ENCODE measurements at places on chromosomes 12 and 14.

- no peak for DNase-seq
Observed at GRCh38 chr14:41973178-41973577, 366.5 kb downstream of the LRFN5 start.

- no peak for DNase-seq
Observed at GRCh38 chr14:89903340-89903952, 51.1 kb downstream of the EFCAB11 start.

DNA sequence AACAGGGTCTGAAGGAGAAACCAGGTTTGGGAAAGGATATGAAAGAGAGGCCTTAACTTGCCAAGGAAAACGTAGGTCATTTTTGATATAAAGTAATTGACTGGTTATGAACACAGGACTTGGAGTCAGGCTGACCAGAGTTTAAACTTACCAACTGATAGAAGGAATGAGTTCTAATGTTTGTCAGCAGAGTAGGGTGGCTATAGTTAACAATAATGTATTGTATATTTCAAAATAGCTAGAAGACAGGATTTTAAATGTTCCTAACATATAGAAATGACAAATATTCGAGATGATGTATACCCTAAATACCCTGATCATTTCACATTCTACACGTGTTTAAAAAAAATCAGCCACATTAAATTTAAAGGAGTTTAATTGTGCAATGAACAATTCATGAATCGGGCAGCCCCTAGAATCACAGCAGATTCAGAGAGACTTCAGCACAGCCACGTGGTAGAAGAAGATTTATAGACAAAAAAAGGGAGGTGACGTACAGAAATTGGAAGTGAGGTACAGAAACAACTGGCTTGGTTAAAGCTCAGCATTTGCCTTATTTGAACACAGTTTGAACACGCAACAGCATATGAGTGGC, 52.5 kb upstream of the PLEKHG7 start:
- DNase-seq = no peak

DNA sequence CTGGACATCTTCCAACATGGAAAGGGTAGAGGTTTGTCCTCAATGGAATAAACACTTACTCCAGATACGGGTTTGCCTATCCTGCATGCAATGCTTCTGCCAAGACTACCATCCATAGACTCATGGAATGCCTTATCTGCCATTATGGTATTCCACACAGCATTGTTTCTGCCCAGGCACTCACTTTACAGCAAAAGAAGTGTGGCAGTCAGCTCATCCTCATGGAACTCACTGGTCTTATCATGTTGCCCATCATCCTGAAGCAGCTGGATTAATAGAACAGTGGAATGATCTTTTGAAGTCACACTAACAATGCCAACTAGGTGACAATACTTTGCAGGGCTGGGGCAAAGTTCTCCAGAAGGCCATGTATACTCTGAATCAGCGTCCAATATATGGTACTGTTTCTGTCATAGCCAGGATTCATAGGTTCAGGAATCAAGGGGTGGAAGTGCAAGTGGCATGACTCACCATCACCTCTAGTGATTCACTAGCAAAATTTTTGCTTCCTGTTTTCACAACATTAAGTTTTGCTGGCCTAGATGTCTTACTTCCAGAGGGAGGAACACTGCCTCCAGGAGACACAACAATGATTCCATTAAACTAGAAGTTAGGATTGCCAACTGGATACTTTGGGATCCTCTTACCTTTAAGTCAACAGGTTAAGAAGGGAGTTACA, 140.4 kb downstream of the SLC35F4 start:
- no peak for DNase-seq

DNA sequence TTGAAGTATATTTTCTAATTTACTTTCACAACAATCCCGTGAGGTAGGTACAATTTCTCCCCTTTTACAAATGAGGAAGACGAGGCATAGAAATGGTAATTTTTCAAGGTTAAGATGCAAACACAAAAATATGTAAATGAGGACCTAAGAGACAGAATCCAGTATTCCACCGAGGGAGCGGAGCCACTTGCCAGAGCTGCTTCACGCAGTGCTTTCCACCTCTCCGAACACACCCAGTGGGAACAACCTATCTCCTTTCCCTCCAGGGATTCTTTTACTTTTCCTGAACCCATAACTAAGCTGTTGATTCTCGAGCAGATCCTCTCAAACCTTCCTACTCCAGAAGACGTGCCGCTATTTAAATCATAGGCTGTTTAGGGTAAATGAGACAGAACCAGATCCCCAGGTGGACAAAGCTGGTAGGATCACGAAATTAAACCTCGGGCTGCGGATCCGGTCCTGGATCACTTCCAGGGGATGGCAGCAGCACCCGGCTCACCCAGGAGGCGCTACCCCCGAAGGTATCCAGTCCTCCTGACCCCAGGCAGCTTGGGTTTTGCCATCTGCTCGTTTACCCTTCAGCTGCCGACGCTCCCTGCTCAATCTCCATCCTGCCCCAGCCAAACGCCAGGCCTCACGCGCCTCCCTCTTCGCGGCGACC, 1.5 kb downstream of the DDHD1 start:
- DNase-seq = peak; percentile 8

DNA sequence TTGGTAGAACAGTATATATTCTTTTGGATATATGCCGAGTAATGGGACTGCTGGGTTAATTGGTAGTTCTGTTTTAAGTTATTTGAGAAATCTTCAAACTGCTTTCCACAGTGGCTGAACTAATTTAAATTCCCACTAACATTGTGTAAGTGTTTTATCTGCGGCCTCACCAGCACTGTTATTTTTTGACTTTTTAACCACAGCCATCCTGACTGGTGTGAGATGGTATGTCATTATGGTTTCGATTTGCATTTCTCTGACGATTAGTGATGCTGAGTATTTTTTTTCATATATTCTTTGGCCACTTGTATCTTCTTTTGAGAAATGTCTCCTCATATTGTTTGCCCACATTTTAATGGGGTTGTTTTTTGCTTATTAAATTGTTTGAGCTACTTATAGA, 357.4 kb downstream of the C12orf50 start:
- no peak for DNase-seq

GRCh38 chr12:127041985-127042625, 1224.9 kb upstream of the TMEM132C start:
- no peak for DNase-seq

DNA sequence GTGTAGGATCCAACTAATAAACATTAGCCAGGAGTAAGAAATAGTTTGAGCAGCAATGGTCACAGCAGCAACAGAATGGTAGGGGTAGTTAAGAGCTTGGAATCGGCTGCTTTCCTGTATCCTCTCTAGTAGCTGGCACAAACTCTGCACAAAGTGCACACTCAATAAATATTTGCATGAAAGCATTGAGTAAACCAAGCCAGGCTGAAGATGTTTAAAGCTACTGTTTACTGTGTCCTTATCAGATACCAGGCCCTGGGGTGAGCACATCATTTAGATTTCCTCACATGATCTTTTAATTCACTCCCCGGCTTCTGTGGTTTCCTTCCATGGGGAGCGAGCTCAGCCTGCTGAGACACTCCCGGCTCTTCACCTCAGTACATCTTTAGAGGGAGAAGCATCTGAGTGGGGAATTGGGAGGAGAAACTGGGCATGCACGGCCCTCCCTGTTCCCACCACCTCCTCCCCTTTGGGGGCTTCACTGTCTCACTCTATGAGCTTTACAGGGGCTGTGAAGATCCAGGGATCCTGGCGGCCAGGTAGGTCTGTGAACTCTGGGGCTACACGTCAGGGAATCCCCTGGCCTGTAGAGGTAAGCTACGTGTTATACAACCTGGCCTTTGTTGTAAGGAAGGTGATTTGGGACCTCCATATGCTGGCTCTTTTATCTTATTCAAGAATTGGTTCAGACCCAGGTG, 107.2 kb upstream of the VASH1 start:
- DNase-seq = peak; percentile 53
